Kidney (tissue), 22 donors: ENCODE measurements at places on chromosomes 13 and 19. TPM values are rescaled to one million over a fixed set of nuclear protein-coding genes. Genes with fewer than 3 reads are reported as not detected.

The PEG3 gene
- total RNA-seq = 8.7 TPM

GRCh38 chr19:2561895-2562294, 86.0 kb downstream of the GADD45B start:
- no peak for DNase-seq

DNA sequence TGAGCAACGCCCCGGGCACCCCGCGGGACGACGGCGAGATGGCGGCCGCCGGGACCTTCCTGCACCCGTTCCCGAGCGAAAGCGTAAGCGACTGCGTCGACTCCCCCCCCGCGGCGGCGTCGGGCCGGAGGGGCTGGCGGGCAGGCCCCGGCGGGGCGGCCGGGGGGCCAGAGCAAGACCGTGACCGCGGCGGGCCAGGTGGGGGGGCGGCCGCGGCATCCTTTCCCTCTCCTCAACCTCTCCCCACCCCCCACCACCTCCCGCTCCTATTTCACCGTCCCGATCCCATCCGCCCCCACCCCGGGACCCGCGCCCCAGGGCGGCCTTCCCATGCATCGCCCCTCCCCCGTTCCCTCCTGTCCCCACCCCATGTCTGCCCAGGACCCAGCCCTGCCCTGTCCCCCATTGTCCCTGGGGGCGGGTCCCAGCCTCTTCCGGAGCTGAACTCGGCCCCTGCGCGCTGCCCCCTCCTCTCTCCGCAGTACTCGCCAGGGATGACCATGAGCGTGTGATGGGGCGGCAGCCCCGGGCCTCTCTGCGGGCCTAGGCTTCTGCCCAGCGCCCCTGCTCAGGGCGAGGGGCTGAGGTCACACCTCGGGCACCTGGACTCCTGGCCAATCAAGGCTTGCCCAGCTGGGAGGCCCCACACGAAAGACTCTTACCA, 4.1 kb downstream of the ISYNA1 start:
- peak; percentile 90 for DNase-seq

- DNase-seq = no peak
Measured at GRCh38 chr13:41085961-41086585, 24.8 kb downstream of the WBP4 start.

DNA sequence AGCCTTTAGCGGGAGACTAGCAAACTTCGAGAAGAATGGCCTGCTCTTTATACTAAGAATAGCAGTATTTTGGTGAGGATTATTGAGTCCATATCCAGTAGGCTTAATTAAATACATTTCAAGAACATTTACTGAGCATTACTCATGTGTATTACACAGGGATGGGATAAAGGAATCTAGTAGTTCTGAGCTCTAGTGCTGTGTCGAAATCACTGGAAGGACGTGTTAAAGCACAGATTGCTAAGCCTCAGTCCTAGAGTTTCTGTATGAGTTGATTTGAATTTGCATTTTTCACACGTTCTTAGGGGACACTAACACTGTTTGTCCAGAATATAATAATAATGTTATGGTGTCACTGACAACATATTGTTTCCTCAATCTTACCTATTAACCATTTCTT, 9.0 kb downstream of the ZNF302 start:
- DNase-seq = no peak

The MBNL2 gene
- 70.5 TPM for total RNA-seq

- no peak for DNase-seq
Measured at GRCh38 chr19:12166626-12167025, 3.7 kb downstream of the ZNF136 start.

DNA sequence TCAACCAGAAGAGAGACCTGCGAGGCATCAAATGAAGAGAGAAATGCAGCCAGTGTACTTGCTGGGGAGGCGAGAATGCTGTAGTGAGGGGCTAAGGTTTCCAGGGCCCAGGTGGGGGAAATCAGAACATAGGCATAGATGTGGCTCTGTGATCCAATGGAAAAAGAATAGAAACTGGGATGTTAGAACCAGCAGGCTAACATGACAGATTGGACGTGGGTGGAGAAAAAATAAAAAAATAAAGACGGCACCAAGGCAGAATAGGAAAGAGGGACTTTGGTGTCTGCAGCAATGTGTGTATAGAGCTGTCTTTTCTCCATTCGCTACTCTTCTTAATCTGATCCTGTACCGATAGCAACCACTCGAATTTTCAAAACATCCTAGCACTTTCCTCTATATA, 381.0 kb upstream of the NBEA start:
- DNase-seq = no peak

GRCh38 chr19:3673506-3674439, 26.5 kb downstream of the PIP5K1C start:
- DNase-seq = no peak

The RPS19 gene
- total RNA-seq = 1,433 TPM

DNA sequence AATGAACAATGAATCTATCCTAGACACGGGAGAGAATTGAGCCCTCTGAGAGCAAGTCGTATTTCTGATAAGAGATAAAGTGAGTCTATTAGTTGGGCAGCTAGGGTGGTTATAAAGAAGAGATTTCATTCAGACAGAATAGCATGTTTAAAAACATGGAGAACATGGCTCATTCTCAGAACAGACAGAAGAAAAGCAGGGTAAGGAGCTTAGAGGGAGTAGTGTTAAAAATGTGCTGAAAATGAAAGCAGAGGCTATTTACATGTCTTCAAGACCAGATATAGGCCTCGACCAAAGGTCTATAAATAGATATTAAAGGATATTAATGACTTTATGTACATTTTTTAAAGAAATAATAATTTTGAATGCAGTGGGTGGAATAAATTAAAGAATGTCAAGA, 149.5 kb downstream of the SLITRK1 start:
- no peak for DNase-seq

The ADPRHL1 gene
- 1.5 TPM for total RNA-seq

DNA sequence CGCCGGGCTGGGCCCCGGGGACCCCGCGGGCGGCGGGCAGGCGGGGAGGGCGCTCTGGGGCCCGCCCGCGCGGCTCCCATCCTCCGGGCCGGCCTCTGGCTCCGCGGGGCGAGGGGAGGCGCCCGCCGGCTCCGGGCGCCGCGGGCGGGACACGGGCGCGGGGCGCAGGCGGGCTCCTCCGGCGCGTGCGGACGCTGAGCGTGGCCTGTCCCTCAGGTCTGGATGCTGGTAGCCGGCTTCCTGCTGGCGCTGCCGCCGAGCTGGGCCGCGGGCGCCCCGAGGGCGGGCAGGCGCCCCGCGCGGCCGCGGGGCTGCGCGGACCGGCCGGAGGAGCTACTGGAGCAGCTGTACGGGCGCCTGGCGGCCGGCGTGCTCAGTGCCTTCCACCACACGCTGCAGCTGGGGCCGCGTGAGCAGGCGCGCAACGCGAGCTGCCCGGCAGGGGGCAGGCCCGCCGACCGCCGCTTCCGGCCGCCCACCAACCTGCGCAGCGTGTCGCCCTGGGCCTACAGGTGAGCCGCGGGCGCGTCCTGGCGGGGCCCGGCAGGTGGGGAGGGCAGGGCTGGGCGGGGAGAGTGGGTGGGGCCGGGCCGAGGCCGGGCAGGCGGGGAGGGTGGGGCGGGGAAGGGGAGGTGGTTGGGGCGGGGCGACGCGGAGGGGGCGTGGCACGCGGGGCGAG, 420 bp downstream of the IL17D start:
- DNase-seq = peak; percentile 92

The PCDH9 gene
- 9.5 TPM for total RNA-seq

GRCh38 chr19:29681422-29682235, 16.4 kb downstream of the PLEKHF1 start:
- DNase-seq = no peak

DNA sequence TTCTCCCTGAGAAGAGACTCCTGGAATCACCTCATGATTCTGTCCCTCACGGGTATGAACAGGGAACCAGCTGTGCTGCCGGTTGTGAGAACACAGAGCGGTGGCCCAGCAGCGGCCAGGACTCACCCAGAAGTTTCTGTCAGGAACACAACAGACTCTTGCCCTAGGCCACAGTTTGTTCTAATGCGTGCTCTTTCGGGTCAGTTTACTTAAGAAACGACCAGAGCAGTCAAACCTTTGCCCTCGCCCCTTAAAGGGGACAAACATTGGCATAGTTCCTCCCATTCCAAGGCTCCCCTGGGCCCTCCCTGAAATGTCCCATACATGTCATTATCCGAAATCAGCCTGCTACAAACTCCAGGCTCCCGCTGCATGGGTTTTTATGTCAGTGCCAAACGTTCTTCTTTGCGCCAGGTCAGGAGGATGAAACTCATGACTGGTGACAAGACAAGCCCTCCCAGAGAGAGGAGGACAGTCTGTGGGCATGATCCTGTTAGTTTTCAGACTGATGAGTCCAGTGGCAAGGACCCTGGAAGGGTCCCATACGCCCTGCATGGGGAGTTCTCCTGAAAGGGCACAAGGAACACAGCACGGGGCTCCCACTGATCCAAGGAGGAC, 18.3 kb downstream of the ZIC5 start:
- no peak for DNase-seq

- DNase-seq = no peak
Measured at GRCh38 chr19:41076286-41076685, 12.0 kb upstream of the CYP2A13 start.

DNA sequence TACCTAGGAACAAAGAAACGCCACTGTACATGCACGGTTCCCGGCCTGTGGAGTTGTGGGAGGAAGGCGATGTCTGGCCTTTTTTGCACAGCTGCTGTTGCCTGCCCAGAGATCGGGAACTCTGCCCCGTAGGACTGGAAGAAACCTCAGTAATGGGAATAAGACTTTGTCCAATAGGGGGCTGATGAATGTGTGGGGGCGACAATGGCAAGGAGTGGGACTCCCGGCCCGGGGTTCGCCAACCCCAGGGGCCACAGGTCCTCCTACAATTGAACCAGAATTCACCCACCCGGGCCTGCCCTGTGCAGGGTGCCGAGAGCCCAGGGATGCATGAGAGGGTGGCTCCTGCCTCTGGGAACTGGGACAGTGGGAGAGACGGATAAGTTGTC, 2.0 kb upstream of the CEBPA start:
- no peak for DNase-seq

- DNase-seq = peak; percentile 47
Measured at GRCh38 chr19:58277748-58278540, 811 bp upstream of the ZNF8 start.

- DNase-seq = no peak
Measured at GRCh38 chr13:98577836-98578285, 954 bp upstream of the STK24 start.

The KCTD15 gene
- total RNA-seq = 22.0 TPM

The GIPC3 gene
- total RNA-seq = 2.1 TPM
